ENCODE measurements at places on chromosomes 1 and 21.

GRCh38 chr1:119783354-119784185 is 14.9 kb upstream of the HMGCS2 start:
- no peak for DNase-seq

GRCh38 chr1:56135069-56135863 is 444.1 kb downstream of the PLPP3 start:
- no peak for DNase-seq

- DNase-seq, result peak; percentile 18
Measured at GRCh38 chr1:101587741-101588140, 350.9 kb downstream of the S1PR1 start.

GRCh38 chr1:17405898-17406759 is 33.3 kb downstream of the RCC2 start:
- peak; percentile 7 for DNase-seq

- no peak for DNase-seq
Measured at GRCh38 chr1:36772647-36773495, 261.4 kb downstream of the GRIK3 start.

GRCh38 chr1:23759277-23759676 is 16.0 kb downstream of the ELOA start:
- no peak for DNase-seq

DNA sequence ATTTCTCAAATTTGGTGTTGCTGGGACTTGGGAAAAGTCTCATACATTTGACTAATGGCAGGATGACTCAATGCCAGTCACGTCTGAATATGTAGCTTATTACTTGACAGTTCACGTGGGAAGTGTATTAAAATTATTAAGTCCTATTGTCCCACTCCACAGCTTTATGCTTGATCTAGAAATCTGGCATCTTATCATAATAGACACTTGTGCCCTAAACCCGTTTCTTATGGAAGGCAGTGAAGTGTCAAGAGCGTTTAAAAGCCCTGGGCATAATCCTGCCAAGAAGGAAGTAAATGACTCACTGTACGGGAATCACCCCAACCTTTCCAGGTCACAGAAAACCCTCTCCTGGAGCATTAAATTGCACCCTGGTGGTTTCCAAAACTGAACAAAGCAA is 207.4 kb downstream of the APP start:
- DNase-seq, result no peak

DNA sequence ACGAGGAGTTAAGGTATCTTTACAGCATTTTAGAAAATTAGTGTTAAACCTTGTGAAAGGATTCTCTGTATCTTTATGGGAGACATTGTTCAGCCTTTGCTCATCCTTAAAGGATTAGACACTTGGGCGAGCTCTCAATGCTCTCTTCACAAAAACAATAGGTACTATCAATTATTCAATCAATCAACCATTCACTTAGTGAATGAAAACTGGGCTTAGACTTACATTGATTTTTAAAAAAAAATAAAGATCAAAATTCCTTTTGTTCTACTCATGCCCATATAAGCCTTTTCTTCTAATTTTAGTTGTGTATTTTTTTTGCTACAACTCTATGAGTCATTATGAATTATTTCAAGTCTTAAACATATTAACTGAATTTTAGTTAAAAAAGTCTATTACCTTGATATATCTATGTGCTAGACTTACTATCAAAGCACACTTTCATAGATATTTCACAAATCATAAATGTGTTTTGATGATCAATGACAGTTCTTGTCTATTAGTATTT is 181.2 kb downstream of the DPYD start:
- no peak for DNase-seq

GRCh38 chr1:54577612-54578011 is 29.6 kb downstream of the ACOT11 start:
- peak; percentile 13 for DNase-seq

- no peak for DNase-seq
Measured at GRCh38 chr1:241551759-241552638, 19.8 kb downstream of the KMO start.

DNA sequence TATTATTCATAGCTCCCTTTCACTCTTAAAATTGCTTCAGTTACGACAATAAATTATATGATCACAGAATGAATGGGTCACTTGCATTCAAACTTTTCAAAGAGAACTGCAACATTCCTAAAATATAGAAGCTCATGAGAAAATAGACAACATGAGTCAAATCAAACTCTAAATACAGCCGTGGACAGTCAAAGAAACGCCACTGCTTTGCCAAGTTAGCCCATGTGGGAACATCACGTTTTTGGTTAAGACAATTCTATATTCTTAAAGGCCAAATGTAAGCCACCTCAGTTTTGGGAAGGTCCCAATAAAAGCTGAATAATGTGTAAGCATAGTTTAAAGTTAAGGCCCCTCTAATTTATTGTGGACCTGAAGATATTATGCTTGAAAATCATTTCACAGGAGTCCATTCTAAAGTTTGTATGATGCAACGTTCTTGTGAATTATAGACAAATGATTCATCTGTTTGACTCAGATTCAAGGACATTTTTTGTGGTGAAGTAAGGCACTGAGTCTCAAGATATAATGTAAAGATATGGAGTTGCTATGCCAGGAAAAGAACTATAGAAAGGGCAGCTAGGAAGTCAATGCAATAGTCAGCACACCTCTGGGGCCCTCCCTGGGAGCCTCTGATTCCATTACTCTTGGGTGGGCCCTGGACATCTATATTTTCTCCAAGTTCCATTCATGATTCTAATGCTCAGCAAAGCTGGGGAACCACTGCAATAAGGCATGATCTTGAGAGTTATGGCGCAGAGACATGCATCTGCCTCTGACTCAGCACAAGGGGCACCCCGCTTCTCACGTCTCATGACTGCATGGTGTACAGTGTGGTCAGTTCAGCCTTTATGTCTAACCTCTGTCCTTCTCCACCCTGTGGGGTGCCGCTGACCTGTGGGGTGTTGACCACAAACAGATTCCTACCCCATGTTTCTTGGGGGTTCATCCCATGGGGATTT is 33.9 kb downstream of the ETS2 start:
- peak; percentile 92 for DNase-seq

DNA sequence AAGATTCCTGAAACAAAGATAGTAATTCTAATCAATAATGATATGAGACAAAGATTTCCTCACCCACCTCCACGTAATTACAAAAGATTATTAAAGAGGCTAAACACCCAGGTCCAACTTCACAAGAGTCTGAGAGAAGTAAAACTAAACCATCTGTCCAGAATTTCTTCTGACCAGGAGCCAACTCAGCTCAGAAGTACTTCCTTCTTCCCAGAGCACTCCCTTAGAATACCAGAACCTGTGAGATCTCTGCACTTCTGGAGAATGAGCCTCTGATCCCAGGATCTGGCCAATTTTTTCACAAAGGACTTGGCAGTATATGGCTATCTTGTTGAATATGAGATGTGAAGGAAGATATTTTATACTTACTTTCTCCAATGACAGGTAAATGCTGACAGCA is 120.6 kb upstream of the PALMD start:
- DNase-seq, result no peak

DNA sequence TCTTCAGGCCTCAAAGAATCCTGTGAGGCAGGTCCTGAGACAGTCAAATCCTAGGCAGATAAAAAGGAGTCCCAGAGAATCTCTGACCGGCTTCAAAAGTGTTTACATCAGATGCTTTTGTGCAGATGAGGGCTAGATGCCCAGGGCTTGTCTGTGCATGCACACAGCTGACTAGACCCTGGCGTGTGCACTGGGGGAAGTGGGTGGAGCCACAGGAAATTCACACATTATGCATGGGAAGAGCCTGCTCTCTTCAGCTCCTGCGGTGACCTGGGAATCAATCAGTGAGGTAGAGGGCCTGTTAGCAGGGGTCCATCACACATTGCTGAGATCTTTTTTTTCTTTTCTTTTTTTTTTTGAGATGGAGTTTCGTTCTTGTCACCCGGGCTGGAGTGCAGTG is 36.6 kb upstream of the NHLH2 start:
- no peak for DNase-seq

All from skeletal muscle cell (primary cell).